ENCODE measurements at places on chromosomes 4 and X.

- DNase-seq: no peak
Observed at GRCh38 chr4:145563293-145563985, 55.7 kb upstream of the MMAA start.

GRCh38 chrX:113973706-113974105 lies 610.2 kb upstream of the HTR2C start:
- no peak for DNase-seq

DNA sequence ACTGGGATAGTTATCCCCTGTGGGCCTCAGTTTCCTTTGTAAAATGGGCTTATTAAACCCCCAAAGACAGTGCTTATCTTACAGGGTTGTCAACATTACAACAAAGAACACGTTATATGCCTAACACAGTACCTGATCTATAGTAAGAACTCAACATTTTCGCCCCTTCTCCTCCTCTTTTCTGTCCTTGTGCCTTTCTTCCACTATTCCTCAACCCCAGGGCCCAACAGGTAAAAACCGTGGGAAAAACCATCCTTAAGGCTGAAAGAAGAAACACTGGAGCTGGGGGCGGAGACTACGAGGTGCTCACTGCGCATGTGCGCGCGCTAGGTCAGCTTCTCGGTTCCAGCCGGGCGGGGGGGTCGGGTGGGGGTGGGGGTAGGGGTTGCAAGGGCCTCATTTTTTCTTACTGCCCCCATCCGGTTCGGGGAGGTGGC lies 426 bp upstream of the XIAP start:
- DNase-seq: no peak

- DNase-seq: no peak
Observed at GRCh38 chr4:105075045-105075444, 71.6 kb upstream of the TET2 start.

DNA sequence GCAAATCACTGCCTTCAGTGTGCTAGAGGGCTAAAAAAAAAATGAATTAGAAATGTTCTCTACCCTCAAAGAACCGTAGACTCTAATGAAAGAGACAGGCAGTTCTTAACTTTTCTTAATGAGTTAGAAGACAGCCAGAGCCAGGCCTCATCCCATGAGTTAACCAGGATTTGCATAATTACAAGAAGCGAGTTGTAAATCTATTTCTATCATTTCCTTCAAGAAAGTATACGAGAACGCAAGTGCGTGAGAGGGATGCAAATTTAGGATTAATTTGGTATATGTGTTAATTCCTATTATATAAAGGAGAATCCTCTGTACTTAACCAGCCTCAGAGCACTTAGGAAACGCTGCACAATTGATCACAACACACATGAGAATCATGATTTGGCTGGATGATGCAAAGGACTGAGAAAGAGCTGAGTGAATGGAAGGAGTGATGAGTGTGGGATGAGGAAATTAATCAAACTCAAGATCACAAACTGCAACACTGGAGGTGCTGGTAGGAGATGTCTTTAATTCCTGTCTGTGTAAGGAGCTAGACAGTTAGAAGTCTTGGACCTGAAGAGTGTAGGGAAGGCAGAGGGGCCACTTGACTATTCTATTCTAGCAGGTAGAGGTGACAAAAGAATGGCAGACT lies 157.2 kb downstream of the ATP10D start:
- no peak for DNase-seq

DNA sequence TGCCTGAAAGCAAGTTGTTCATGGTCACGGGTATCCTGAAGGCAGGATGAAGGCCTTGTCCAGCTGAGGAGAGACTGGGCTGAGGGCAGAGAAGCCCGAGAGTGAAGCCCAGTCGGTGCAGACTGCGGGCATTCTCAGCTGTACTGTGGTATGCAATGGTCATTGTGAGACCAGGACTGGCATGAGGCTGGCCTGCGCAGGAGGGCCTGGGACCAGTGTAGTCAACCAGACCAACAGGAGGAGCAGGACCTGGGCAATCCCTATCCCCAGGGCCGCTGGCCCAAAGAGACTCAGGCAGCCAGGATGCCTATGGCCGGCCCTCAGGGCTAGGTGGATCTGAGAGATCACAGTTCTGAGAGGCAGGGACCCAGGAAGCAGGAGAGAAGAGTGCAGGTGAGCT lies 81.6 kb downstream of the NYX start:
- DNase-seq: no peak

GRCh38 chr4:144748814-144749555 lies 103.0 kb downstream of the HHIP start:
- no peak for DNase-seq

- no peak for DNase-seq
Observed at GRCh38 chr4:78754872-78755271, 21.3 kb upstream of the BMP2K start.

DNA sequence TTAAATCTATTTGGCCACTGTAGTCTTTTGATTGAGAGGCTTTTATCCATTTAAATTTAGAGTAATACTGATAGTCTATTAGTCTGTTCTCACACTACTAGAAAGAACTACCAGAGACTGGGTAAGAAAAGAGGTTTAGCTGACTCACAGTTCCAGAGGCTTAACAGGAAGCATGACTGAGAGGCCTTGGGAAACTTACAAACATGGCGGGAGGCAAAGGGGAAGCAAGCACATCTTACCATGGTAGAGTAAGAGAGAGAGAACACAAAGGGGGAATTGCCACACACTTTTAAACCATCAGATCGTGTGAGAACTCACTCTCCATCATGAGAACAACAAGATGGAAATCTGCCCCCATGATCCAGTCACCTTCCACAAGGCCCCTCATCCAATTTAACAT lies 410.9 kb downstream of the PDGFC start:
- no peak for DNase-seq

GRCh38 chr4:83320548-83320947 lies 14.1 kb downstream of the HPSE start:
- no peak for DNase-seq

- DNase-seq: no peak
Observed at GRCh38 chr4:178894126-178894525, 1451.9 kb upstream of the AGA start.

- DNase-seq: no peak
Observed at GRCh38 chr4:181971411-181971810, 271.8 kb upstream of the TENM3 start.

DNA sequence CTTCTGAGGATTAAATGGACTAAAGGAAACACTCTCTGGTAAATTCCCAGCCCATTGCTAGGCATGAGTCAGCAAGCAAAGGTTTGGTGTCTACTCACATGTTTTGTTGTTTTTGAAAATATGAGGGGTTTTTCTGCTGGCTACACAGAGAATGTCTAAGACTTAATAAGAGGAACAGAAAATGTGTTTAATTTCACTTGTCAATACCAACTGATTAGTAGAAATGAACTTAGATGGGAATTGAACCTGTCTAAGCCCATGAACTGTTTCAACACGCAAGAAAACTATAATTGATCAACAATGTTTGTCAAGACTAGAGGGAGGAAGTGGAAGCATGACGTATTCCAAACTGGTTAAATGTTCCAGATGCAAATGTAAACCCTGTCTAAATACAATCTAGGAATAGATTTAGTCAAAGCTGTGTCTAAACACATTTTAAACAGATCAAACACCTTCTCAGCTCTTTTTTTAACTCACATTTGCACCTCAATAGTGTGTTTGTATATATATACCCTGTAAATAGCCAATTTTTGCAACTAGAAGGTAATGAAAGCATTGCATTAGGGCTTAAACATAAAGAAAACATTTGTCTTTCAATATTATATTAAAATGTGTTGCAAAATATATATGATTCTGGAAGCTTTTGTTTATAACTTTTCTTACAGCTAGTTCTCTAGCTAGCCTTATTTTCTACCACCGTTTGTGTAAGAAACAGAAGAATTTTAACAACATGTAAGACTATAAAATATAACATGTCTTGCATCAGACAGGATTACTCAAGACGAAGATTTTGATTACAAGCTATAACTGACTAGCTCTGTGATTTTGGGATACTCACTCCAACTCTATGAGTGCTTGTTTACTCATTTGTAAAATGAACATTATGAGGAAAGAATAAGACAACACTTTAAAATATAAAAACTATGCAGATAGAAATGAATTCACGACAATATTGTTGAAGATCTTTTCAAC lies 607.8 kb downstream of the FSTL5 start:
- no peak for DNase-seq

DNA sequence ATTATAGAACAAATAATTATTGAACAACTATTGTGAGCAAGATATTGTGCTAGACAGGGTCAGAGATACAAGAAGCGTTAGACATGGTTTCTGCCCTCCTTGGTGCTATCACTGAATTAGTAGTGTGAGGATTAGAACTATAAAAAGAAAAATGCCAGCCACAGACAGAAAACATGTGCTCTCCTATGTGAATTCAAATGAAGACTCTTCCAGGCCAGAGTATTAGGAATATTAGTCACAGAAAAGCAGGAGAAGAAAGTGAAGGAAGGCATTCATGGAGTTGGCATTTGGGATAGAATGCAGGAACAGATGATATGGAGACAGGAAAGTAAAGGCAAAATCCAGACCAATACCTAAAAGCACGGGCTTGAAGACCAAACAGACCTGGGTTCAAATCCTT lies 179.6 kb upstream of the TENM3 start:
- no peak for DNase-seq

DNA sequence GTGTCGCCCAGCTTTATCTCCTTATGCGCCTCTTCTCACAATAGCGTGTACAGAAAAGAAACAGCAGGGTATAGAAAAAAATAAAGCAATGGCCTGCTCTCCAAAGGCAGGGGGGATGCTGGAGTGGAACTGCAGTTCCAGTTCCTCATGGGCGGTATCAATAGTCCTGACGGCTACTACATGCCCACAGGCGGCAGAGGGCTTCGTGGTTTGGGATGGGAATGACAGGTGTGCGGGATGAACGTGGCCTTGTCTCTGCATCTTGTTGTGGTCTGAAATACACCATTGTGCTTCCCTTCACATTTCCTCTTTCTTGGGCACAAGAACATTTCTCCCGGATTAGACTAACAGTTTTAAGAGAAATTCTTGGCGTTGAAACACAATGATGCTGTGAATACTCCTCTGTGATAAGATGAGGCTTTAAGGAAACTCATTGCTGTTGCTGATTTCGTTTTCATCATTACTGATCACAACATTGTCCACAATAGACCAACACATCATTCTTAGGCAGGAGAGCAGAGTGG lies 124.1 kb upstream of the IGFBP7 start:
- DNase-seq: no peak

DNA sequence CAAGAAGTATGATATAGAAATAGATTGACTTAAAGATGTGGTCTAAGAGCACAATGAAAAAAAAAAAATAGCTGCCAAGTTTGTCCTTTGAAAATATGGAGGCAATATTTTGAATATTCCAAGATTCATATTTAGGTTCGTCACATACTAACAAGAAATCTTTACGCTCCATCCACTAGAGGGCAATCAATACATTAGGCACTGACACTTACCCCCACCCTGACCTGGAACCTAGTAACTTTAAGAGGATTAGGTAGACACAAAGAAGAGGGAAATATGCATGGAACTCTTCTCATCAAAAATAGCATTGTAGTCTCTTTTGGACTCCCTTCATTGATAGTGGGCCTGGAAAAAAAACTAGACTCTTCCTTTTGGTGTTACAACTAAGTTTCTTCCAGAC lies 1108.1 kb downstream of the PCDH19 start:
- no peak for DNase-seq

DNA sequence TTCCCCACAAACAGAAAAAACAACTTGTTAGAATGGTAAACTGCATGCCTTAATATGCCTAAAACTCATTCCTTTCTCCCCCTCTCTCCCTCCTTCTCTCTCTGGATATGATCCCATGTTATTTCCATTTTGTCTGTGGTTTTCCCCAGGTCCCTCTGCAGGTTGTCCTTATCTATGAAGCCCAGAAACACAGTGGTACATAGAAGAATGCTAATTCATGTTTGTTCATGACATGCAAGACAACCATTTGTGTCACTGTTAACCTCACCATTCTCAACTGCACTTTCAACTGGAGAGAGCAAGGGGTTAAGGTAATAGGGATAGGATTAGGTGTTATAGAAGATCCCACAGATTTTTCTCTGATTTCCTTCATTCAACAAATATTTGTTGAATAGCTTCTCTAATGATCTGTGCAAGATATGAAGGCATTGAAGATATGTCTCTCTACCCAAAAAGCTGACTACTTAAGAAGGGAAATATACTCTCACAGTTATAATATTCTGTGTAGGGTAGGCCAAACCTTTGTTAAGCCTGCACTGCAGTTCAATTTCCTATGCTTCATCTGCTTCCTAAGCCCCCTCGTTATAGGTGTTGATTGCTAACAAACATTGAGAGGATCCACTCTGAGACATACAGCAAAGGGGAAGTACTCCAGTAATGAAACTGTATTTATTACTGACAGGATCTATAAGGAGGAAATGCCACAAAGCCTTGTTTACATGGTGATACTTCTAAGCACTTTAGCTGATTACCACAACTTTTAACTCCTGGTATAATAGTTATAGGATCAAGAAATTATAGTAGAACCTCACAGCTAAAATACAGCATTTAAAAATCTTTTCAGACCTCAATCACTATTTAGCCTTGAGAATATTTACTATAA lies 96.1 kb downstream of the FRYL start:
- no peak for DNase-seq

DNA sequence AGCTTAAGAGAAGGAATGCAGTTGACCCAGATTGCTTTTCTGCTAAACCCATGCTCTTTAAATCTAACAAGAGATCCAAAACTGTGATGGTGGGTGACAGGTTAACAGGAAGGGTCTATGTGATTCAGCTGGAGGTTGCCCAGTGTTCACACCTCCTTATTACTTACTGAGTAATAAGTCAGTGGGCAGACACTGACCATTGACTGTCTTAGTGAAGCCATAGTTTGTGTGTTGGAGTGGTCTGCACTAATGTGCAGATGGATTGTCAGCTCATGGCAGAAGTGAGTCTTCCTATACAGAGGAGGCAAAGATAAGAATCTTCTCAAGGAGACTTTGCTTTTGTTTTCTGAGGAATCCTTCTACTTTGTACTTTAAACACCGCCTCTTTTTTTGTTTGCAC lies 15.2 kb upstream of the RUFY3 start:
- DNase-seq: no peak

DNA sequence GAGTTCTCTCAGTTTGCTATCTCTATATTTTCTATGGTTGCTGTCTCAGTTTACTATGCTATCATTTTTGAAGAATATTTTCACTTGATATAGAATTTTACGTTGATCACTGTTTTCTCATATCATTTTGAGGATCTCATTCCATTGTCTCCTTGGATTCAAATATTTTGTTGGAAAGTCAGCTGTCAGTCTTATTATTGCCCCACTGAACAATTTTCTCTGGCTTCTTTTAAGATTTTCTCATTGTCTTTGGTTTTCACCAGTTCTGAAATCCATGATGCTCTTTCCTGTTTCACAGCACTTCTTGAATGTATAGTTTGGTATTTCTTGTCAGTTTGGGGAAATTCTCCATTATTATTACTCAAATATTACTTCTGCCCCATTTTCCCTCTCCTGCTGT lies 81.1 kb downstream of the ENPP6 start:
- DNase-seq: no peak

DNA sequence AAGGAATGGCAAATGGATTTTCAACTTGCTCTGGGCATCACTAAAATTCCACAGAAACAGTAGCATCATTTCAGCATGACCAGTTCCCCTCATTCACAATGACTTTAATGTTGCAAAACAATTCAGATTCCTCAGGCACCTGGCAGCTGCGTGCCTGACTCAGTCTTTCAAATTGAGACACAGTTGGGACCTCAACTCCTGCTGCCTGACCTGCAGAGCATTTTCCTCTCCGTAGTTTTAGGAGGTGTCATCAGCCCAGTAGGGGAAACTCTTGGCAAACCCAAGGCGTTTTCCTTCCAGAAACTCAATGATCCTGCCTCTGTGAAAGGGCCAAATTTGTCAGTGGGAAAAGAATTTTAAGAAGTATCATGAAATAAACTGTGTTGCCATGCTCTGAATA lies 388.9 kb downstream of the SPRY1 start:
- DNase-seq: no peak

- no peak for DNase-seq
Observed at GRCh38 chrX:119989905-119990555, 46.5 kb upstream of the NKAP start.
